ENCODE measurements at places on chromosomes 2 and 18.
A peak's percentile ranks its signal among the peaks of the same experiment; 100 is the strongest.

- DNase-seq = no peak
These were observed 126.2 kb upstream of the TMEM200C start for GRCh38 chr18:6021306-6022073.

DNA sequence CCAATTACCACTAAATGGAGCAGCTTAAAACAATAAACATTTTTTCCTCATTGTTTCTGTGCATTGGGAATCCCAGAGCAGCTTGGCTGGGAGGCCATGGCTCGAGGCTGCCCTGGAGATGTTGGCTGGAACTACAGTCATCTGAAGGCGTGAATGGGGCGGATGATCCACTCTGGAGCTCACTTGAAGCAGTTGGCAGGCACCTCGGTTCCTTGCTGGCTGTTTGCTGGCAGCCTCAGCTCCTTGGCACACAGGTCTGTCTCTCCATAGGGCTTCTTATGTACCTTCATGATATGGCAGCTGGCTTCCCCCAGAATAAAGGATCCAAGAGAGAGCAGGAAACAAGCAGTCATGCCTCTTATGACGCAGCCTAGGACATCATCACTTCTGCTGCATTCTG is 227.0 kb upstream of the COPS8 start:
- no peak for DNase-seq

- DNase-seq = no peak
These were observed 8.2 kb upstream of the SPOPL start for GRCh38 chr2:138493334-138493733.

GRCh38 chr18:63177919-63178821 is 141.4 kb downstream of the BCL2 start:
- DNase-seq = no peak

GRCh38 chr2:44906972-44907371 is 34.5 kb upstream of the SIX3 start:
- DNase-seq = no peak

DNA sequence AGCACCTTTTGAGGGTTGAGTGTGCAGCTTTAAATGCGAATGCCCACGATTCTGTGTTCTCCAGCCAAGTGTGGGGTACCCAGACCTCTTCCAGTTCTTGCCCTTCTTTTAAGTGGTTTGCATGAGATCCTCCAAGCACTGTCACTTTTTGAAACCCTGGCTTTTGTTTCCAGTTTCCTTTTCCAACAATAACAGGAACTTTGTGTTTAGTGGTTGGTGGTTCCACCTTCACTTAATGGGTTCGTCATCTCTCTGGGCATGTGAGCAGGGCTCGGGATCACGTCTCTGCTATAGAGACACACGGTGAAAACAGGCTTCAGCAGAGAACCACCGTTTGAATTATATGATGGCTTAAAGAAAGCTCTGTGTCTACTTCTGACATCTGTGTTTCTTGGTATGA is 197.6 kb downstream of the LDLRAD4 start:
- DNase-seq = no peak

GRCh38 chr2:177693658-177694339 is 301.2 kb downstream of the AGPS start:
- DNase-seq = no peak

DNA sequence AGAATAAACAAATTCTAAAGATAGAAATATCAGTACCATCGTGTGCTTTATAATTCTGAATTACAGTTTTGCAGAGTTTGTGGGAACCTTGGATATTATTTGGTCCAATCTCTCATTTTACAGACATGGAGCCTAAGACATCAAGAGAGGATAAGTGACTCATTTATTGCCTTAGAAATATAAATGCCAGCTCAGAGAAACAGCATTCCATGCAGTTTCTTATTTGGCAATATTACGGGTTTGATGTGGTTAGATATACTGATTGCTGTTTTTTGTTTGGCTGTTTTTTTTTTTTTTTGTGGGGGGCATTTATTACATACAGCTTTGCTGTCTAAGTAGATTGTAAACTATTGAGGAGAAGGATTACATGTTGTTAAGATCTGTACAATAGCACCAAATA is 1241.1 kb upstream of the LRRTM1 start:
- no peak for DNase-seq

- no peak for DNase-seq
These were observed 179.8 kb downstream of the SEPTIN10 start for GRCh38 chr2:109433926-109434325.

- DNase-seq = no peak
These were observed 137.9 kb downstream of the RDH14 start for GRCh38 chr2:18422432-18423165.

GRCh38 chr2:220469201-220469600 is 841.8 kb downstream of the SLC4A3 start:
- no peak for DNase-seq

- DNase-seq = no peak
These were observed 31.9 kb downstream of the ABHD3 start for GRCh38 chr18:21672521-21673267.

- no peak for DNase-seq
These were observed 88.4 kb downstream of the ACTR2 start for GRCh38 chr2:65316072-65316471.

- no peak for DNase-seq
These were observed 16.7 kb downstream of the D2HGDH start for GRCh38 chr2:241751152-241751551.

DNA sequence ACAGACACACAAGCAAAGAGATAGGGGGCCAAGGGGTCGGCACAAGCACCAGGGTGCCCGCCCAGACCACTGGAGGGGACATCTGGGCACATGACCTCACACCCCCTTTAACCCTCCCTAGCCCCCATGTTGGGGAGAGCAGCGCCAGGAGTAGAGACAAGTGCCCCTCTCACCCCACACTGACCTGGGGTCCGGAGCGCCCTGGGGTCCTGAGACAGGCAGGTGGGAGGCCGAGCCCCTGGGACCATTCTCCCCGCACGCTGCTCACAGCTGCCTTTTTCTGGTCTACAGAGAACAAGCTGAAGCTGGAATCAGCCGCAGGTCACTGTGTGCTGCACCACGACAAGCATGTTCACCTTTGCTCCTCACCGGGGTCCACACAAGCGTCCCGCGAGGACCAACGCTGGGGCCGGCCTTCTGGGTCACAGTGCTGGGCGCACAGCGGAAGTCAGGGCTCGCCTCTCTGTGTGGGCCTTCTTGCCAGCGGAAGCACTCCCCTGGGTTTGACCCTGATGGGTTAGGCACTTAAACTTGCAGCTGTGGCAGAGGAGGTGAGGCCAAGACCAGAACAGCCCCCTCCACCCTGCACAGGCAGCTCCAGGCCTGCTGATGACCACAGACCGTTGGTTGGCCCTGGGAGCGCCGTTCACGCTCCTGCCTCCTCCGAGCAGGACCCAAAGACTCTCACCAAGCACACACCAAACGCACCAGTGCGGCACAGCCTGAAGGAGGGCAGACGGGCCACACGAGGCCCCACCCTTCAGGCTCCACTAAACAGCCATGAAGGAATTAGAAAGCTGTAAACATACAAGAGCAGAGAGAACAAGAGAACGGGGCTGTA is 275.3 kb downstream of the EIPR1 start:
- DNase-seq = no peak

- DNase-seq = no peak
These were observed 8.6 kb upstream of the CNDP1 start for GRCh38 chr18:74525741-74526140.

DNA sequence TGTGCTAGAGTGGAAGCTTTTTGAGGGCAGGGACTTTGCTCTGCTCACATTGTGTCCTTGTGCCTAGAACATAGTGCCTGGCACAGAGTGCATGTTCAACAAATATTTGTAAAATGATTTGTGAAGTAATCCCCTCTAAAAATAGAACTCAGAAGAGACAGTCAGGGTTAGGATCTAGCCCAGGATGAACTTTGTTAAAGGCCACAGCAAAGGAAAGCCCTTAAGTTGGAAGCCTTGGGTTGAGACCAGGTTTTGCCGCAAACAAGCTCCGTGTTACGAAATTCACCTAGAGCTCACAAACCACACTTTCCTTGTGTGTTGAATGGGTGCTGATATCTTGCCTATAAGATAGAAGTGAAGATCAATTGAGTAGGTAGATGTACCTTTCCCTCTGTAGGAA is 84.2 kb downstream of the SETBP1 start:
- DNase-seq = no peak

DNA sequence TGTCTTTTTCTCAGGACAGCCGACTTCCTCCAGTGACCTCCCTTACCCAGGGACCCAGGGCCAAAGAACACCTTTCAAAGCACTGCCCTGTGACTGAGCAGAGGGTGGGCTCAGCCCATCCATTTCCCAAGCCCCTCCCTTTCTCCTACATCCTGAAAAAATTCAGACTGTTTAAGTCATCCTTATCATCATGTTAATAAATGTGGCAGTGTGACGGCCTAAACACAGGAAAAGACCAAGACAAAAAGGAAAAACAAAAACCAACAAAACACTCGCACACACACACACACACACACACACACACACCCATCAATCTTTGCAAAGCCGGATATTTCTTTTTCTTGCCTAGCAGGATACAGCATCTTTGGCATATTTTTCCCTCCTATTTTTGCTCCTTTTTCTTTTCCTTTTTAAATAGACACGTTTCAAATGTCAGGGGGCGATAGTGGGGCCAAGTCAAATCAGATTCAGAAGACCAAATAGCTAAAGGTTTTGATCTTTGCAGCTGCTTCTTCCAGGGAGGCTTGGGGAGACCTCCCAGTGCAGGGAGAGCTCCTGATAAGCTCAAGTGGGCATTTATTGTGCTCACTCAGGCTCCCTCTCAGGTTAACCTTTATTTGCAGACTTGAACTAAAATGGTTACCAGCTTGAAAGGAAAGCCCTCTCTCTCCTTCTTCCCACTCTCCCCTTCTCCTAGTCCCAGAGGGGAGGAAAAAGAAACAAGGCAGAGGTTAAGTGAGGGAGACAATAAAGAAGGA is 39.5 kb upstream of the NRP2 start:
- no peak for DNase-seq

- DNase-seq = no peak
These were observed 177.7 kb upstream of the LRRTM1 start for GRCh38 chr2:80482276-80482675.

DNA sequence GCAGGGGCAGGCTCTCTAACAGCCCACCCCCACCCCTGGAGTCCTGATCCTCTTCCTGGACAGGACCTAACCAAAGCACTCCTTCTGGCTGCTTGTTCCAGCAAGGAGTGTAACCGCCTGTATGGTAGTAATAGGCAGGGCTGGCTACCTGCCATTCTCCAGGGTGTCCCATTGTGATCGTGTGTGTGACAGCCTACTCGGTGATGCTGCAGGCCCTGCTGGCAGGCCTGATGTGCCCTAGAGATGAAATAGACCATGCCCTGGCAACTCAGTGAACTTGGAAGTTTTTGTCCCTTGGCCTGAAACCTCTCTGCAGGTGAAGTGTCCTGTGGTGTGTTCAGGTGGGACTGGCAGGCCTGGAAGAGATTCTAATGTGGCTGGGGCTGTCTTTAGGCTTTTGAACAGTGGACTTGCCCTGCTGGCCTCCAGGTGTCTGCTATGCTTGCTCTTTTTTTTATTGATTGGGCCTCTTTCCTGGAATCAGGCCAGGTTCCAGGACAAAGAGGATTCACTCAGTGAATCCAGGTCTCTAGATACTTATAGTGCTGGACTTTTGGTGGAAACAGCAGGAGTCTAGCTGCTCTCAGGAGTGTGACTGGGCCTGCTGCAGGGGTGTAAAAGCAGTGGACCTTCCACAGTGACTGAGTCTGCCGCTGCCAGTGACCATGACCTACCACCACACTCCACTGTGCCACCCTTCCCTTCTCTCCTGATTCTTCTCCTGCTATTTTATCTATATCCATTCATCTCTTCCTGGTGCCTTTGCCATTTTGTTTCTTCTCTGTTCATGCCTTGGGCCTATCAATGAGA is 132.1 kb downstream of the CTIF start:
- DNase-seq = no peak

DNA sequence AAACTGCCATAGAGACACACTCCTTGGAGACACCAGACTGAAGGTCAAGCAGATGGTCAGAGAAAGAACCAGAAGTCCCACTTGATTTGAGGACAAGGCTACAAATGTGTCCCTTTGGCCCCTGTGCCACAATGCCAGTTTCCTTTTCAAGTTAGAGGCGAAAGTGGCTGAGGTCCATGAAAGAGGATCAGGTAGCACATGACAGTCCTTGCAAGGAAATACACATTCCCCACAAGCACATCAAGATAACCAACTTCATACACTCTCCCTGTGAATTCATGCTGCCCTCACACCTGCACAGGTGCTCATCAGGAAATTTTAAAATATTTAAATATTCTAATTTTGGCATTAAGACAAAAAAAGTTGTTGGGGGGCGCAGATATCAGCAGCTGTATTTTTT is 218.6 kb downstream of the TCF4 start:
- no peak for DNase-seq

- peak; percentile 18 for DNase-seq
These were observed 5.4 kb downstream of the HS6ST1 start for GRCh38 chr2:128313091-128313836.

GRCh38 chr18:46660957-46661749 is 4.1 kb upstream of the LOXHD1 start:
- DNase-seq = no peak
